HFFc6 (cell line): ENCODE measurements at places on chromosomes 6 and 20.
A peak's percentile ranks its signal among the peaks of the same experiment; 100 is the strongest.

- no peak for DNase-seq
Observed at GRCh38 chr6:95280686-95281273, 296.6 kb upstream of the MANEA start.

- DNase-seq = peak; percentile 91
Observed at GRCh38 chr20:17558154-17558940, 11.5 kb upstream of the DSTN start.

- DNase-seq = no peak
Observed at GRCh38 chr6:22668307-22668706, 98.9 kb downstream of the HDGFL1 start.

DNA sequence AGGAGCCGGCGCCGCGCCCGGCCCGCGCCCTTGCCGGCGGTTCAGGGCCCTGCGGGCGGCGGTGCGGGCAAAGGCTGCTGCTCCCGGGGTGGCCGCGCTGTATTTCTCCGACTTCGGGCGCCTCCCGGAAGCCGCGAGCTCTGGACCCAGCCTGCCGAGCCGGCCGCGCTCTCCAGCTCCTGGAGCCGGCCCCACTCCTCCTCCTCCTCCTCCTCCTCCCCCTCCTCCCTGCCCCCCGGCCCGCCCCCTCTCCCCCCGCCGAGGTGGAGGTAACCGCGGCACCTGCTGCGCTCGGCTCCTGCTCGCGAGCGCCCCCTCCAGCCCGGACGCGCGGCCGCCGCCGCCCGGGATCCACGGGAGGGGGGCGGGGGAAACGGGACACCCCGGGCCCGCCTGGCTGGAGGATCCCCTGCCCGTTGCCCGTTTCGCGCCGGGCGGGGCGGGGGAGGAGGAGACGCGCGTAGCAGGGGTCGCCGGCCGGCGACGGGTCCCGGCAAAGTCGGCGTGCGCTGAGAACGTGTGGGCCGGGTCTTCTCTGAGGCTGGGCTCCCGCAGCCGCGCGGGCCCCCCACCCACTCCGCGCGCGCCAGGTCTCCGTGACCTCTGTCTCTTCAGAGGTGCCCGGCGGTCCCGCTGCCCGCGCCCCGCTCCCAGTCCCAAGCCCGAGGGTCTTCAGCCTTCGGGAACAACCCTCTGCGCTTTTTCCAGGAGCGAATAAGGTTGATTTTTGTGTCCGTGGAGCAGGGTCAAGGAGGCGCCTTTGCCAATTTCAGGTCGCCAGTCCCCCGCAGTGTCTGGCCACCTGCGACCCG lies at the start of gene SLC22A23:
Gene SLC22A23, minus strand, starts transcription at position 153 of the 812 bp plus-strand sequence. CDS start 491 bp downstream, outside the sequence.
- DNase-seq = no peak

- peak; percentile 81 for DNase-seq
Observed at GRCh38 chr6:74671558-74672025, 534.3 kb downstream of the COL12A1 start.

DNA sequence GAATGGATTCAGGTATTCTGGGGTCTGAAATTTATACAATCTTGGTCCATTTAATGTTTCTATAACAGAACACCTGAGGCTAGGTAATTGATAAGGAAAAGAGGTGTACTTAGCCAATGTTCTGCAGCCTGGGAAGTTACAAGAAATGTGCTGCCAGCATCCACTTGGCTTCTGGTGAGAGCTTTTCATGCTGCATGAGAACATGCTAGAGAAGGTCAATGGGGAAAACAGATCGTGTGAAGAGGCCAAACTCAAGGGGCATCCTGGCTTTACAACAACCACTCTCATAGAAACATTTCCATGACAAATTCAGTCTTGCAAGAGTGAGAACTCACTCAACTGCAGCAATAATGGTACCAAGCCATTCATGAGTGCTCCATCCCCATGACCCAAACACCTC lies 16.8 kb downstream of the IL22RA2 start:
- no peak for DNase-seq

DNA sequence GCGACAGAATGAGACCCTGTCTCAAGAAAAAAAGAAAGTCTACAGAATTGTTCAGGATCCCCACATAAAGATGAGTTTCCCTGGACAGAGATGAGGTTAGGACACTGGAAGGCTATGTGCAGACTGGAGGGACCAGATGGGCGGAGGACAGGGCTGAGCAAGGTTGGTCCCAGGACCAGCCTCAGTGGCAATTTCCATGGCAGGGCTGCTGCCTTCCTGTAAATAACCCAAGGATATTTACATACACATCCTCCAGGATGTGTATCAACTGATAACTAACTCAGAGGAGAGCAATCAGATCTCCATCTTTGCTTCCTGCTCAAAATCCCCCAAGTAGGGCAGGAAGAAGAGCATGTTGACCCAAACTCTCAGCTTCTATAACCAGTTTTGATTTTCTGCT lies 58.8 kb downstream of the RSPH3 start:
- DNase-seq = no peak
